ENCODE measurements at places on chromosomes 11 and 22. TPM values are rescaled to one million over a fixed set of nuclear protein-coding genes. Genes with fewer than 3 reads are reported as not detected.
A peak's percentile ranks its signal among the peaks of the same experiment; 100 is the strongest.

- DNase-seq: no peak
These were observed 34.3 kb downstream of the NCAM1 start for GRCh38 chr11:112995423-112996090.

- no peak for DNase-seq
These were observed 13.5 kb downstream of the KCNJ1 start for GRCh38 chr11:128853559-128853958.

GRCh38 chr11:1844221-1845094 lies 5.7 kb downstream of the TNNI2 start:
- peak; percentile 84 for DNase-seq

The MS4A6A gene
- total RNA-seq: 112 TPM

- DNase-seq: no peak
These were observed 504.2 kb downstream of the SOX6 start for GRCh38 chr11:15852179-15852578.

DNA sequence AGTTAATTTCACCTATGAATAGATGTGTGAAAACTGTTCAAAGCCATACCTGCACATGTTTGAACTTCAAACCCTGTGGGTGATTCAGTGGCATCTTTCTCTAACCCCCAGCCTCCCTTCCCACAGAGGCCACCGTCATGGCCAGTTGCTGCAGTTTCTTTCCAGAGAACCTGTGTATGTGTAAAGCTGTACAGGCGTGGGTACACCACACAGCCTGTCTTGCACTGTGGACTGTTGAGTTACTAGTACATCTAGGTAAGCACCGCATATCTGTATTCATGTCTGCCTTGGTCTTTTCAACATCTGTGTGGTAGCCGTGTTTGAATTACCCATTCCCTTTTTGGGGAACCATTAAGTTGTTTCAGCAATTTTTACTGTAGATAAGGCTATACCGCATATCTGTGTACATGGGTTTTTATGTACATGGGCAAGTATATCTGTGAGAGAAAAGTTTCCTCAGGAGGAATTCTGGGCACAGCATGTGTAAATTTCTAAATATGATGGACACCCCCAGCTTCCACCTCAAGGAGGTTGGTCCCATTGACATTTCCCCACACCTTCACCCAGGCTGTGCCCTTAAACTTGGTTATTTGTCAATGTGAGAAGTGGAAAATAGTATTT lies 13.9 kb downstream of the NEAT1 start:
- peak; percentile 34 for DNase-seq

- no peak for DNase-seq
These were observed 7.8 kb downstream of the KCNE3 start for GRCh38 chr11:74459584-74459983.

DNA sequence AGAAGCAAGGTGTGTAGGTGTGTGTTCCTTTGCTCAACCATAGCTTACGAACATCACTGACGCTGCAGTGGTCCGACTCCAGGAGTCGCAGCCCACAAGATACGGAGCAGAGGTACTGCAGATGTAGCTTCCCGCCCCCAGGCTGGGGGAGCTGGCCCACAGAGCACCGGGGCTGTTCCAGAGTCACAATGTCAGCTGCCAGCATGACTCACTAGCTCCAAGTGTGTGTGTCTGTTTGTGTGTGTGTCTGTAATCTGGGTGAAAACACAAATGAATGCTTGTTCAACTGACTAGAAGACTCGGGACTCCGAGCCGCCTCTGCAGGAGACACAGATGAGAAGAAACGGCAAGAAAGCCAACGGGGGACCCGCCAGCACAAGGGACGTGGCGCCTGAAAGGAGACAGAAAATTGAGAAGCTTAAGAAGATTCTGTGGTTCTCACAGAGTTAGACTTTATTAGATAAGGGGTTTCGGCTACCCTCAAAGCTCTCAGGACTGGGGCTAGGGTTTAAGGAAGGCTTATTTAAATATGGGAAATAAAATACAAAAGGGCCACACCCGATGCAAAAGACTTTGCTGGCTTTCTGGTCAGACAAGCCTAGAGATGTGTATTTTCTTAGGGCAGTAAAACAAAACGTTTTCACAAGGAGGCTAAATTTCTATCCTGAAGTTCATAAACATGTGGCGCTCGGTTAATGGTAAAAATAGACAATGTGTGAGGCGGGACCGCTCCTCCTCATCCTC lies 10.7 kb downstream of the VSIG10L2 start:
- DNase-seq: no peak

- DNase-seq: no peak
These were observed 48.8 kb upstream of the ZC3H12C start for GRCh38 chr11:110044226-110044968.

- DNase-seq: peak; percentile 61
These were observed 1.6 kb downstream of the RNF26 start for GRCh38 chr11:119335655-119336543.

The GAL gene
- not detected for total RNA-seq

GRCh38 chr11:128843198-128843785 lies 23.8 kb downstream of the KCNJ1 start:
- no peak for DNase-seq

GRCh38 chr11:62850911-62851806 lies 11.8 kb upstream of the WDR74 start:
- DNase-seq: no peak

DNA sequence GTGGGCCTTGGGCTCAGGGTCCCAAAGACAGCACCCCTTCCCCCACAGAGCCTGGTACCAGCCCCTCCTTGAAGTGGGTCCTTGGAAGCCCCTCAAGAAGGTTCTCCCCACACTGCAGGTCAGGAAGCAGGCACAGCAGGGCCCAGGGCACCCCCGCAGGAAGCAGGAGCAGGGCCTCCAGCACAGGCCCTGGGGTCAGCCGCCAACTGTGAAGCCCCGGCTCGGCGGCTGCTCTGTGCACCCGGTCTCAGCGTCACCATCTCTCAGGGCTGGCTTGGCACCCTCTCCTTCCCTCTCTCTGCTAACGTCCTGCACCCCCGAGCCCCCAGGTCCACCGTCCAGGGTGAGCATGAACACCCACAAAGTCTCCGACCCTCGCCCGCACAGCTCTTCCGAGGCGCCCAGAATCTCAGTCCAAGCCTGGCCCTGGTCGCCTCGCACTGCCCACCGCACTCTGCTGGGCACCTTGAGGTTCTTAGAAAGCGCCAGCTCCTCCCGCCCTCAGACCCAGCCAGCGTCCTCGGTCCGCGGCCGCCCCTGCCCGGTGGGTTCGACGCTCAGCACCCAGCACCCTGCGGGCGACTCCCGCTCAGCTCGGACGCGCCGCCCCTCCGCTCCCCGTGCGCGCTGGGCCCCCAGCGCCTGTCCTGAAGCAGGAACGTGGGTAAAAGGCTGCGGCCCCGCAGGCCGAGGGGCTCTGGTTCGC lies 1.4 kb upstream of the SIGIRR start:
- no peak for DNase-seq

DNA sequence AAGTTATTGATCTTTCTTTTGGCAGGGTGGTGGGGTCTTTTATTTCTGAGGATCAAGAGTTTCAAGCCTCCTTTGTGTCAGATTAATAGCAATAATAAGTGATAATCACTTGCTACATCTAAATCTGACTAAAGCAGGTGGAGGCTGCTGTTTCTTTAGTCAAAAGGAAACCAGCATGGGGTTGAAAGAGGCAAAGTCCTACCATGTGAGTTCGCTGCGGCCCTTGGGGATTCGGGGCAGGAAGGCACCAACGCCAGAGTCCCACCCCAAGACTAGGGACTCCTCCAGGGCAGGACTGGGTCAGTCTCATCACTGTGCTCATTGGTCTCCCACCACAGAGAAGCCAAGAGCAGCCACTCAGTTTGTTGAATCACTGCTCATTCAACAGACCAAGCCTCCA lies 73.0 kb downstream of the TENM4 start:
- DNase-seq: no peak

DNA sequence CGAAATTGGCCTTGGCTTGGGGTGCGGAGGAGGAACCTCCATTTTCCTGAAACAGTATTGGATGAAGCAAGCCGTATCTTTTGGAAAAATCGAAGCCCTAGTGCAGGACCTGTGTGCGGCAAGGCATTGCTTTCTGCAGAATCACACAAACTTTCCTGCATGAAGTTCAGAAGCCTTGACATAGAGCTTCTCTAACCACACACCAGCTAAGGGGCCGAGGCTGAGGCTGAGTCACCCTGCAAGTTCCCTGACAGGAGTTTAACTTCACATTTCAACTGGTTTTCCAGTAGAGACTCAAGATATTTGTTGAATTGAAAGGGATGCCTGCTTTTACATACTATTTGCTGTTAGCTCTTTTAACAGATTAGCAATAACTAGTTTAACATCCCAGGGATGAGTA lies 67.8 kb downstream of the TCF20 start:
- DNase-seq: no peak

- peak; percentile 66 for DNase-seq
These were observed 10.6 kb downstream of the TSPAN32 start for GRCh38 chr11:2312232-2313042.

- DNase-seq: no peak
These were observed 34.2 kb downstream of the IL18 start for GRCh38 chr11:112129656-112130055.

The CXCR5 gene
- not detected for total RNA-seq

DNA sequence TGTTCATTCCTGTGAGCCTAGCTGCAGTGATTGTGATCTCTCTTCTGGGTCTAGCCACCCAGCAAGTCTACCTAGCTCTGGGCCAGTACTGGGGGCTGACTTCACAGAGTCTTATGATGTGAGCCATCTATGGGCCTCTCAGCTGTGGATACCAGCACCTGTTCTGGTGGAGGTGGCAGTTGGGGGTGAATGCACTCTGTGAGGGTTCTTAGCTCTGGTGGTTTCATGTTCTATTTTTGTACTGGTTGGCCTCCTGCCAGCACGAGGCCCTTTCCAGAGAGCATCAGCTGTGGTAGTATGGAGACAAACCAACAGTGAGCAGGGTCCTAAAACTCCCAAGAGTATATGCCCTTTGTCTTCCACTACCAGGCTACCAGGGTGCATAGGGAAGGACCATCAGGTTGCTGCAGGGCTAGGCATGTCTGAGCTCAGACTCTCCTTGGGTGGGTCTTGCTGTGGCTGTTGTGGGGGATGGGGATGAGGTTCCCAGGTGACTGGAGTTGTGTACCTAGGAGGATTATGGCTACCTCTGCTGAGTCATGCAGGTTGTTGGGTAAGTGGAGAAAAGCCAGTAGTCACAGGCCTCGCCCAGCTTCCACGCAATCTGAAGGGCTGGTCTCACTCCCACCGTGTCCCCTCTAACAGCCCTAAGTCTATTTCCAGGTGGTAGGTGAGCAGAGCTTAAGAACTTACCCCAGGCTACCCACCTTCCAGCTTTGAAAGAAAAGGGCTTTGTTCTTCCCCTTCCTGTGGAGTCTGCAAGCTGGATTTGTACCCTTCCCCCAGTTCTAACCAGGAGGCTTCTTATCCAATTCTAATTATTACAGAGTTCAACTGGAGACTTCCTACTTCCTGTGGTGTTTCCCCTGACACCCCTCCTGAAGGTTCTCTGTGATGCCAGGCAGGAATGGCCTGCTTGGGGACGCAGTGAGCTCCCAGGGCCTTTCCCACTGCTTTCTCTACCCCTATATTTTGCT lies 250.7 kb downstream of the LUZP2 start:
- DNase-seq: no peak

- no peak for DNase-seq
These were observed 547.9 kb downstream of the BUD13 start for GRCh38 chr11:116224889-116225200.

GRCh38 chr11:46353698-46354097 lies 6.4 kb downstream of the DGKZ start:
- no peak for DNase-seq

GRCh38 chr11:72293910-72294615 lies 50.1 kb upstream of the PHOX2A start:
- no peak for DNase-seq

DNA sequence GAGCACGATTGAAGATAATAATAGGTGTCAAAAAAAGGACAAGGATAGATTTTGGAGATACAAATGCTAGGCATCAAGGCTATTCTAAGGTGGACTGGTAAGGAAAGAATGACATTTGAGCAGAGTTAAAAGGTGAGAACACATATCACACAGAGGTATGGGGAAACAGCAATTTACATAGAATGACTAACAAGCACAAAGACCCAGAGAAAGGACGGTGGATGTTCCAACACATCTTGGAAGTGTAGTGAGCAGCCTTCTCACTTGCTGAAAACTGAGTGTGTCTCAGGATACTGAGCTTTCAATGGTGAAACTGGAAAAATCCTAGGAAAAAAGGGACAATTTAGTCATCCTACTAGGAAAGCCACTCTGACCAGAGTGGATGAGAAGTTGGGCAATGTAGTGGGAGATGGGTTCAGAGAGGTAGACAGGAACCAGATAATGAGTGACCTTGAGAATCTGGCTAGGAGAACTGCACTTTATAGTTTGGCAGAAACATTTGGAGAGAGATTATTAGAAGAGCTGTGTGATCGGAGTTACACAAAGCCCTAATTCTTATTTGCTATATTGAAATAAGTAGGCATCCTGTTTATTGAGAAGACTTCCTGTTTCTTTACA lies 706.0 kb downstream of the KCNA4 start:
- DNase-seq: no peak

DNA sequence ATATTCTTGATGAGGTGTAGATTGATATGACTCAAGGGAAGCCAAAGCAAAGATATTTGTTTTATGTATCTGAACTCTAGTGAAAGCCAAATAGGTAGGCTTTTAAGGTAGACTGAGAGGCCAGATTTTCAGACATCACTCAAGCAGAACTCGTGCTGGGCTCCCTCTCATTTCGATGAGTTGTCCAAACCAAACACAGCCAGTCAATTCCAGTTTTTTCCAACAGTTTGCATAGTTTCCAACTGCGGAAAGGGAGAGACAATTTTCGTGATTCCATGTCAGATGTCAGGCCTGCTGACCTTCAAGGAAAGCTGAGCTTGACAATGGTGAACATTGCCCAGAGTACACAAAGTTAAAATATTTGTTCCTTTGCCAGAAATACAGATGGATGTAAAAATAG lies 110.9 kb upstream of the MPPED2 start:
- DNase-seq: no peak

Measured in upper lobe of right lung (tissue), 1 donor.